ENCODE measurements at places on chromosomes 16 and 17. TPM values are rescaled to one million over a fixed set of nuclear protein-coding genes. Genes with fewer than 3 reads are reported as not detected.

Gene TEKT1
- 9.7 TPM for total RNA-seq

- DNase-seq = no peak
Observed at GRCh38 chr16:67844497-67844896, 2.2 kb upstream of the NUTF2 start.

- DNase-seq = peak; percentile 15
Observed at GRCh38 chr16:2767891-2768290, 9.2 kb downstream of the ELOB start.

GRCh38 chr17:40129498-40129897 is 7.7 kb downstream of the MSL1 start:
- DNase-seq = no peak

- no peak for DNase-seq
Observed at GRCh38 chr16:22424161-22424937, 49.9 kb upstream of the CDR2 start.

DNA sequence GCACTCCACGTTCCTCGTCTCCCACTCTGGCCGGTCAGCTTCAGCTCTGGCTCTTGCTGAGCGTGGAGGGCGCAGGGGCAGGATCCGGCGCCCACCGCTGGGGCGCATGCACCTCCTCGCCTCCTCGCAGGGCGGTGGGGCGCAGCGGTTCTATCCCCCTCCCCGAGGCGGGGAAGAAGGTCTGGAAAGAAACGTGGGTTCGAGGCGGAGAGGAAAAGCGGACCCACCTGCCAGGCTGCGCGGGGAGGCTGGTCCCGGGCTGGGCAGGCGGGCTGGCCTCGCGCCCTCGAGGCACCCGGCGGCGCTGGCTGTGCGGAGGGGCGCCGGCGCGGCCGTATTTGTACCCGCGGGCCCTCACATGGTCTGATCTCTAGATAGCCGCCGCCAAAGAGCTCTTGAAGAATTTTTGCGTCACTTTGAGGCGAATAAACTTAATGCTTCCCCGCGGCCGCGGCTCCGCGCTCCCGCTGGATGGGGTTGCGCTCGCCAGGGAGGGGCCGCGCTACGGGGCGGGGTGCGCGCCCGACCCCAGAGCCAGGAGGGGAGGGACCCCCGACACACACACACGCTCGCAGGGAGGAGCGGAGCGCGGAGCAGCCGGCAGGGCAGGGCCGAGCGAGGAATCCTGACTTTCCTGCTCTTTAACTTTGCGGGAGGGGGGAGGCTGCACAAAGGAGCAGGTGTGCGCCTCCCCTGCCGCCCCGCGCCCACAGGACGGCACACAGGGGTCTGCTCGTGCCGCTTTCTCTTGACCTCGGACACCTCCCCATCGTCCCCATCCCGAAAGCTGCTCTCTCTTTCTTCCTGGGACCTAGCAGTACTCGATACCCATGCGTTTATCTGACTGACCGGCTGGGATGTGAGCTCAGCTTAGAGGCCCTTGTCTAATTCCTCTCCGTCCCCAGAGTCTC is at the start of gene SLC6A4:
Gene SLC6A4 (minus strand): TSS at position 312 of the 911 bp plus-strand sequence. CDS start 13,739 bp downstream, outside the sequence.
- peak; percentile 48 for DNase-seq

- no peak for DNase-seq
Observed at GRCh38 chr17:65797809-65798208, 236.4 kb upstream of the AXIN2 start.
